ENCODE measurements at places on chromosomes 5 and 9. TPM values are rescaled to one million over a fixed set of nuclear protein-coding genes. Genes with fewer than 3 reads are reported as not detected.

DNA sequence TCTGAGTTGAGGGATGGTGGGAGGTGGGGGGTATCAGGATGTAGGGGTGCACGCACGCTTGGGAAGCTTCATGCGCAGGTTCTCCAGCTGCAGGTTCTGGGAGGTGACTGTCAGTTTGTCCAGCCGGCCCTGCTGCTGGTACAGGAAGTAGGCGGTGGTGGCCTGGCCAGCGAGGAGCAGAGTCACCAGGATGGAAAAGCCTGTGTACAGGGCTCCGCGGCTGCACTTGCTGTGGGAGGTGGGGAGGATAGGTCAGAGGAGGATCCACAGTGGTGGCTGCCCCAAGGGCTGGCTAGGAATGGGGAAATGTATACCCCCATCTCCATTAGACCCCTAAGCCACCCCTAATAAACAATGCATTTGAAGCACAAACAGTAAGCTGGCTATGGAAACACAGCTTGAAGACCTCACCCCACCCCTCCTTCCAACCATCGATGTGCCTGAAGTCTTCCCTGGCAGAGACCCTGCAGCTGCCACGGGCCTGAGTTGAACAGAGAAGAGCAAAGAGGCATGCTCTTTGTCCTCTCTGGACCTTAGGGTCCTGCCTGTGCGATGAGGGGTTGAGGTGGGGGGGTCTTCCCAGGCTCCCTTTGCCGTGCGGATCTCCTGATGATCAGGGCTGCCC is 5.5 kb downstream of the CD74 start:
- no peak for DNase-seq

DNA sequence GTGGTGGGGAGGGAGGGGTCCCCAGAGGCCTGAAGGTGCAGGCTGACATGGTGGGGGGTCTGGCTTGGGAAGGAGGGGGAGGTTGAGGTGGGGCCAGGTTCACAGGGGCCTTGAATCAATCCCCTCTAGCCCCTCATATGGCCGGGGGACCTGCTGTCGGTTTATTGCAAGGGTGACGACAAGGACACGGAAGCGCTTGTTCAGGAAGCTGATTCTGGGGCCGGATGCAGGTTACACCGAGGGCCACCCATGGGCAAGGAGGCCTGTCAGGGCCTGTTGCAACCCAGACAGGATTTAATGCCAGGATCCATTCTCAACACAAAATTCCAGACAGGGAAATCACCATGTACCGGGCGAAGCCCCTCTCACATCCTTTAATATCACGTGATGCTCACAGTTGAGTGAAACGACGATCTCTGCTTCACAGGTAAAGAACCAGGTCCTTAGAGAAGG is 41.6 kb upstream of the SYNPO start:
- peak; percentile 42 for DNase-seq

SLU7 gene
- 38.1 TPM for total RNA-seq

DNA sequence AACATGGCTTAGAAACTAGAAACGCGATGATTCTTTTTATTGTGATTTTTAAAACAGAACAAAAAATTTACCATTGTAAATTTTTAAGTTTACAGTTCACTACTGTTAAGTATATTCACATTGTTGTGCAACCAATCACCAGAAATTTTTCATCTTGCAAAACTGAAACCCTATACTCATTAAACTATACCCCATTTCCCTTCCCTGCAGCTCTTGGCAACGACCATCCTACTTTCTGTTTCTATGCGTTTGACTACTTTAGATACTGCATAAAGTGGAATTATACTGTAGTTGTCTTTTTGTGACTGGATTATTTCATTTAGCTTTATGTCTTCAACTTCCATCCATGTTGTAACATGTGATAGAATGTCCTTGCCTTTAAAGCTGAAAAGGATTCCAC is 52.5 kb downstream of the SPOCK1 start:
- no peak for DNase-seq

PCDHB9 gene
- 5.1 TPM for total RNA-seq

Measured in SJCRH30 (cell line).